Vagina (tissue), 2 donors: ENCODE measurements at places on chromosomes 13 and 19.

DNA sequence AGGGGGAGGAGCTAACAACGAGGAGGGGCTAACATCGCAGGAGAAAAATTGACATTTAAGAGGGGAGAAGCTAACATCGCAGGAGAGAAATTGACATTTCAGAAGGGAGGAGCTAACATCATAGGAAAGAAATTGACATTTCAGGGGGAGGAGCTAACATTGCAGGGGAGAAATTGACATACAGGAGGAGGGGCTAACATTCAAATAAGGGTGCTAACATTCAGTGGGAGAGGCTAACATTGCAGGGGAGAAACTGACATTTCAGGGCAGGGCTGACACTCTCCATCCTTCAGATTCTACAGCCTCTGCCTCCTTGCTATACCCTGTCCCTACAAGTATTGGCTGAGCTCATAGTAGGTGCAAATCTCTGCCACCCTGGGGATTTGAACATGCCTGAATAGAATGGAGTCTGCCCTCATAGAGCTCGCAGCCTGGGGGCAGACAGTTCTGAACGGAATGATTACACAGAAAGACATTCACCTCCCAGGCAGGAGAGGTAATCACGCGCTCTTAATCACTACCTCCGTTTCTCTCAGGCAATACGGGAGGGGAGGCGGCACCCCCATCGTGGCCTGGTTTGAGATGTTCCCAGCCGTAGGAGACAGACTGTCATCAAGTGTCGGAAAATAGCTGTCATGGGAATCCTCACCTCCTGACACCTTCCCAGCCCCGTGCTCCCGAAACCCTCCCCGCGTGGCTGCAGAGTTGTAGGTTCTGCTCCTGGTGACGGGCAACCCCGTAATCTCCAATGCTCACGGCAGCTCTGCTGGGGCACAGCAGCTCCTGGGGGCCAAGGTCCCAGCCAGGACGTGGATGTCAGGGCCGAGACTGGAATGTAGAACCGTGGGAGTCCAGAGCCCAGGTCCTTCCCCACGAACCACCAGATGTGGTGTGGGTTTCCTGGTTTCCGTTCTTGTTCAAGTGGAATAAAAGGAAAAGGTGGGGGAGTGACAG lies 9.5 kb downstream of the GPR32 start:
- DNase-seq: no peak

GRCh38 chr13:97749174-97749573 lies 204.3 kb upstream of the IPO5 start:
- no peak for DNase-seq

DNA sequence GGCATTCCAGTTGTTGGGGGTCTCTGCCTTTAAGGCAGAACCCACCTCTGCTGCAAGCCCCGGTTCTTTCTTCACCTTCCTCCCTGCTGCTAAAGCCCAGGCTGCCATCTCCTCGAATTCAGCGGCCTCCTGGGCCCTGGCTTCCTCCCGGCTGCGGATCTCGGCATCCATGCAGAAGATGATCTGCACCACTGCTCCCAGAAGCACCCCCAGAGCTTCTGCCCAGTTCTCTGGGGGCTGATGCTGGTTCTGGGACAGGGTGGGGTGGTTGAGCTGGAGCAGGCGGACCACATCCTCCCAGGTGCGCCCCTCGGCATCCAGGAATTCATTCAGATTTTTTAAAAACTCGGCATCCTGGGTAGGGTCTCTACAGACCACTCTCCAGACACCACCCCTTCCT lies 987 bp downstream of the PNMA8A start:
- no peak for DNase-seq

- DNase-seq: no peak
Observed at GRCh38 chr13:94305934-94306333, 173.5 kb downstream of the DCT start.

- no peak for DNase-seq
Observed at GRCh38 chr13:110885966-110886869, 28.7 kb downstream of the ANKRD10 start.
